ENCODE measurements at places on chromosomes 11 and 22. TPM values are rescaled to one million over a fixed set of nuclear protein-coding genes. Genes with fewer than 3 reads are reported as not detected.

DNA sequence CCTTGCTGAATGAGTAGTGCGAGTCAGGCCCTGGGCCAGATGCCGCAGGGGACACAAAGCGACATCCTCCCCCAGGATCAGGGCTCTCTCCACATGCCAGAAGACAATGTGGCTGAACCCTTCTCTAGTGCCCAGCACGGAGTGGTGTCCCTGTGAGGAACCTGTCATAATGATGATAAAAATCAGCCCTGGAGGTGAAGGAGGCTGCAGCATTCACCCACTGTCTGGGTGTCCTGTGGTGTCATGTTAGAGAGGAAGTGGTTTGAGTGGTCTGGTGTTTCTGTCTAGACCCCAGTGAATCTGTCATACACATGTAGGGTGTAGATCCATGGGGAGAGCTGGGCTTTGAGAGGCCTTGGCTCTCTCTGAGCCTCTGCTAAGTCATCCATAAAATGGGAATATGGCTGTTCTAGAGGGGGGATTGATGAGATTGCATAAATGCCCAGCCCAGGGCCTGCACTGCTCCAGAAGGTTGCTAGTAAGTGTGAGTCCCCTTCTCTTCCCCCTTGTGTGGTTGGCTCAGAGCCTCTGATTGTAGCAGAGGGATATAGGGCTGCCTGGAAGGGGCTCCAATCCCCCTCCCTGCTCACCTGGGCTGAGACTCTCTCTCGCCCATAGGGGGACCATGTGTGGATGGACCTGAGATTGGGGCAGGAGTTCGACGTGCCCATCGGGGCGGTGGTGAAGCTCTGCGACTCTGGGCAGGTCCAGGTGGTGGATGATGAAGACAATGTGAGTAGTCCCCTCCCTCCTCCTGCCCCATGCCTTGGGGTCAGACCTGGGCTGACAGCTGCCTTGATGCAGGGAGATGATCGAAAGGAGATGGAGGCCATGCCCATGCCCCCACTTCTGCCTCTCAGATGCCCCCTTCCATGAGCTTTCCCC lies 14.3 kb downstream of the MYO7A start:
- DNase-seq = no peak

DNA sequence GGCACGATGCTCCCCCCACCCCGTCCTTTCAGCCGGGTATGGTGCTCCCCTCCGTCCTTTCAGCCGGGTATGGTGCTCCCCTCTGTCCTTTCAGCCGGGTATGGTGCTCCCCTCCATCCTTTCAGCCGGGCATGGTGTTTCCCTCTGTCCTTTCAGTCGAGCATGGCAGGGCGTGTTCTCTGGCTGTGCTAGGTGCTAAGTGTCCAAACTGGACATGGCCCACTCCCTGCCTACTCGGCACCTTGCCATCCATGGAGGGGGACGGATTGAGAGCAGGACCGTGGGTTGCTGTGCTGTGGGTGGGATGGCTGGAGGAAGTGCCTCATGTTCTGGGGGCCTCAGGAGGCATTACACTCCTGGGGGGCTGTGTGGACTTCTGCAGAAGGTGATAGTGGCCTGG lies 45.5 kb downstream of the MUC6 start:
- DNase-seq = no peak

DNA sequence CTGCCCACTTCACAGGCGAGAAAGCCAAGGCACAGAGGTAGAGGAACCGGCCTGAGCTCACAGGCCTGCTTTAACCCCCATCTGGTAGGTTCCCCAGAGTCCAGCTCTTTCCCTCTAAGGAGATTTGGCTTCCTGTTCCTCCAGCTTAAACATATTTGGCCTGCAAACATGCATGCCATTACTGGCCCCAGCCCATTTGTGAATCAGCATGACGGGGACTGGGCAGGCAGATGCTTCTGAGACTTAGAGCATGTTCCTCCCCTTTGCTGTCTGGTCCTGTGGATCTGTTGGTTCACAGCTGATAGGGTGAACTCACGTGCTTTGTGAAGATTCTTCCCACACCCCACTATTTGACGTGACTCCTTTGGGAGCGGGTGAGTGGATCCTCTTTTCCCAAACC lies 12.6 kb downstream of the CHST1 start:
- DNase-seq = peak; percentile 2

- DNase-seq = no peak
Measured at GRCh38 chr11:114230031-114230704, 66.0 kb upstream of the NNMT start.

DNA sequence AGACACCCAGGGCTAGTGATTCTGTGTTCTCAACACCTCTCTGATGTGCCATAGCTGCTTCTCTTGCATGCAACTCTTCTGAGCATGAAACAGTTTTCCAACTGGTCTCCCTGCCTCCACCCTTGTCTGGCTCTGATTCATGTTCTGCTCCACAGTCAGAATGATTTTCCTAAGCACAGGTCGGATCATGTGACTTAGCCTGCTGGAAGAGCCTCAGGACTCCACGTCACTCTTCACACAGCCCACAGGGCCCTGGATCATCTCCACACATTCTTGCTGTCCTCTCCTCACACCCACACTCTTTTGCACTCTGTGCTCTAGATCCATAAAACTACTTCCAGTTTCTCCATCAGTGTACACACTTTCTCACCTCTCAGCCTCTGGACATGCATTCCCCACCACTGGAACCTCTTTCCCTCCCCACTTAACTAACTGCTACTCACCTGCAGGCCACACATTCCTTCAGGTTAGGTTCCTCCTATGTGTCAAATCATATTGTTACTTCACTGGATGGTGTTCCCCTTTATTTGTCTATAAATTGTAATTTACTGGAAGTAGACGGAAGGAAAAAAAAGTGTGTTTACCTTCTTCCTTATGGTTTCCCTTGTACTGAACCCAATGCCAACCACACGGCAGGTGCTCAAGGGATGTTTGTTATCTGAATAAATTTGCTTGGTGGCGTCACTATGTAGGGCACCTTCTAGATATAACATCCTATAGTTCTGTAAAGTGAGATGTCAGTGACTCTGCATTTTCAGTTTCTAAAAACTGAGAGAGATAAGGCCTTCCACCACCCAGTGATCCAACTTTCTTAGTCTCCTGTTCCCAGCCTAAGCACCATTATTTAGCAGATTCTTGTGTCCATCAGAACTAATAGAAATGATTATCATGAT lies 133.7 kb downstream of the ETS1 start:
- no peak for DNase-seq

DNA sequence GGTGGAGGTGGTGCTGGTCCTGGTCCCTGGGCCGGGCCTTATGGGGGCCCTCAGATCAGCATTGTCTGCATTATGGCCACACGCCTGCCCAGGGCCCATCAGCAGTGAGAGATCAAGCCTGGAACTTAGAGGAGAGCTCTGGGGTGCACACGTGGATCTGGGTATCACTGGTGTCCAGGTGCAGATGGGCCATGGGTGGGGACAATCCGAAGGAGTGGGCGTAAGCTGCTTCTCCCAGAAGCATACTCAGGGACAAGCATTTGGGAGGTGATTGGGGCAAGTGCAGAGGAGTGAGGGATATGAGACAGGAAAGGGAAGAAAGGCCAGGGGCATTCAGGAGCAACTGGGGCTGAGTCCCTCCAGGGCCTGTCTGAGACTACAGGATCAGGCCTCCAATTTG lies 84.3 kb downstream of the CSNK2A3 start:
- no peak for DNase-seq

- no peak for DNase-seq
Measured at GRCh38 chr22:29039148-29039547, 22.5 kb downstream of the C22orf31 start.

DNA sequence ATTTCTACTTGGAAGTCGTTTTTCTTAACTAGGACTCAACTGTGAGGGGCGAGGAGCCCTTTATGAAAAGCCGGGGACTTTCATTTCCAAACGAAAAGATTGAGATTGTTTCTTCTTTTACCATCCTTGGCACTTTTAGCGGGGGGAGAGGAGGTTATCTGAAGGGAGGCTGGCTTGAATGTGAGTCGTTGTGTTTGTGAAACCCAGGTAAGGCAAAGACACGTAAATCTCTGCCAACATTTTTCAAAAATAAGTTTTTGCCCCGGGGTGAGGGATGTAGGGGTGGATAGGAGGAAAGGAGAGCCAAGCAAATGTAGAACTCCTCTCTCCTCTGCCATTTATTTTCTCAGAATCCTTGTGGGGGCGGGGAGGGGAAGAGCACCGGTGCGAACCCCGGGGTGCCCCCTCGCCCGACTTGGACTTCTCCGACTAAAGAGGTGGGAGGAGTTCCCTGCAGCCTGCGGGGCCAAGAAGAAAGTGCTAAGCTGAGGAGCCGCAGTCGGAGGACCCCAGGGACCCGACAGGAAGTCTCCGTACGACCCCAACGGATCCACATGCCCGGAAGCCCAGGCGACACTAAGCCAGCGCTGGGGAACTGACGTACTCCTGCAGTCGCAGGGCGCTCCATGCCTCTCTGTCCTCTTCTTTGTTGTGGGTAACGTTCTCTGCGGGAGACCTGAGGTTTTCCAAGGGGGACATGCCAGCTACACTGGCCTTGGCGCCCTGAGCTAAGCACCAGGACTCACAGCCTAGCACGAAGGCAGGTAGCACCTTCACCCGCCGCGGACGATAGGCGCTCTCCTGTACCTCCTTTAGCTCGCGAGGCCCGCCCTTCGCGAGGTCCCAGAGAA lies 2.4 kb upstream of the WT1 start:
- peak; percentile 70 for DNase-seq

DNA sequence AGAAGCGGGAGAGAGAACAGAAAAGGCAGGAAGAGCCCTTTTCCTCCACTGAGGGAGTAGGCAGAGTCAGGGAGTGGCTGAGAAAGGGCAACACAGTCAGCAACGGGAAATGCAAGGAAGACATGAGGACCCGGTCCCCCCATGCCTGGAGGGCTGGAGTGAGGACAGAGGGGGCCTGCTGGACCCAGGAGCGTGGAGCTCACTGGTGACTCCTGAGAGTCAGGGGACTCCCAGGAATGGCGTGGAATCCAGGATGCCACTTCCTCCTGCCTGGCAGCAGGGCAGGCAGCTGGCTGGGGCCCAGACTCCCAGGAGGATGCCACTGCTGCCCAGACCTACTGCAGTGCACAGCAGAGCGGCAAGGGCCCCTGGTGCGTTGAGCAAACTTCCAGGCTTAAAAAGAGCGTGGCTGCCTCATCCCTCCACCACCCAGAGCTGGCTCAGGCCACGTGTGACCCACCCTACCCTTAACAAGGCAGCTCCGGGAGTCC lies 11.3 kb downstream of the C11orf21 start:
- DNase-seq = no peak

- peak; percentile 79 for DNase-seq
Measured at GRCh38 chr11:57527056-57527631, 3.4 kb downstream of the TIMM10 start.

DNA sequence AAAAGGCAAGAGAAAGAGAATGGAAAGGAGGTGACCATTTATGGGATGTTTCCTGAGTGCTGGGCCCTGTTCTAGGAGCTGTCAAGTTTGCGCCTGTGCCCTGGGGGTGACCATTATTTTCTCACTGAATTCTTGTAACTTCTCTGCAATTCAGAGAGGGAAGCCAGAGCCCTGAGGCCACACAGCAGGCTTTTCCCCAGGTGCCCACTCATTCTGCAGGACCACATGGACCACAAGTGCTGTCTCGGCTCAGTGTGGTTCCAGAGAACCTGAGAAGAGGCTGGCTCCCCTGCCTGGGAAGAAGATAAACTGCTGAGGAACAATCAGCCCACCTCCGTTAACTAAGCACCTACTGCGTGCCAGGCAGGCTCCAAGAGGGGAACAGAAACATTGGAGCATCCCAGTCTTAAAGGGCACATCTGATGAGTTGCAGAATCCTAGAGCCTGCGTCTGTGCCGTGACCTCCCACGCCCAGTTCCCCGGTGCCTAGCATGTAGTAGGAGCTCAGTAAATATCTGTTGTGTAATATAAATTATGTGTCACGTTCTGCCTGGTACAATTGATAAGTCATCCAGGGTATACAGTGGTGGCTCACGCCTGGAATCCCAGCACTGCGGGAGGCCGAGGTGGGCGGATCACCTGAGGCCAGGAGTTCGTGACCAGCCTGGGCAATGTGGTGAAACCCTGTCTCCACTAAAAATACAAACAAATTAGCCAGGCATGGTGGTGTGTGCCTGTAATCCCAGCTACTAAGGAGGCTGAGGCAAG lies 31.6 kb upstream of the CRYBB3 start:
- DNase-seq = no peak

- DNase-seq = no peak
Measured at GRCh38 chr11:104663190-104664140, 234.8 kb downstream of the CASP12 start.

GRCh38 chr11:105632316-105632715 lies 22.4 kb downstream of the GRIA4 start:
- DNase-seq = no peak

- DNase-seq = no peak
Measured at GRCh38 chr11:102240502-102240901, 76.8 kb upstream of the BIRC3 start.

- DNase-seq = no peak
Measured at GRCh38 chr11:70488171-70488703, 89.9 kb downstream of the CTTN start.

- no peak for DNase-seq
Measured at GRCh38 chr11:127273593-127274327, 273.2 kb upstream of the KIRREL3 start.

- no peak for DNase-seq
Measured at GRCh38 chr22:30326255-30326705, 461 bp downstream of the TBC1D10A start.

GRCh38 chr11:40602866-40603552 lies 856.4 kb downstream of the LRRC4C start:
- no peak for DNase-seq

- no peak for DNase-seq
Measured at GRCh38 chr11:34976496-34977088, 60.2 kb downstream of the PDHX start.

DNA sequence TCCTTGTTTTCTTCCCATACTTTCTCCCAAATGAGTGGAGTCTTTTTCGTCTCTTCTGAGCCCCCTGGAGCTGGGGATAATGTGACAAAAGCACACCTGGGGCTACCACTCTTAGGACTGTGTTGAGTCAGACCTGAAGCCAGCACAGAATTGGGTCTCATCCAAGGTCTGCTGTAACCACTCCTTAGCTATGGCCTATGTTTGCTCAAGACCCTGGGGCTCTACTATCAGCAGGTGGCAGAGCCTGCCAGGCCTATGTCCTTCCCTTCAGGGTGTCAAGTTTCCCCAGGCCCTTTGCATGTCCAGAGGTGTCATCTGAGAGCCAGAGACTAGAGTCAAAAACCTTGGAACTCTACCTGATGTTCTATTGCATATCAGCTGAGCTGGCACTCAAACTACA lies 335.7 kb downstream of the DDX10 start:
- DNase-seq = no peak

GRCh38 chr22:23144432-23144831 lies 845 bp upstream of the RAB36 start:
- DNase-seq = no peak

Gene CSF2RB
- not detected for total RNA-seq

Gene SPON1
- 35.9 TPM for total RNA-seq

Gene OR2AT4
- total RNA-seq = 0.22 TPM

Gene POU2AF2
- not detected for total RNA-seq

Gene MRGPRF
- total RNA-seq = 0.56 TPM

Gene INS
- total RNA-seq = not detected

Gene SSH3
- 1.4 TPM for total RNA-seq

Gene CNTF
- total RNA-seq = 1.6 TPM

Gene PRR5
- 4.0 TPM for total RNA-seq

Gene FOLR2
- total RNA-seq = not detected

Gene SLC22A6
- total RNA-seq = not detected

Gene LINC01488
- total RNA-seq = 0.09 TPM

Measured in neural progenitor cell (in vitro differentiated cells).